ENCODE measurements at places on chromosomes 5 and 9.

GRCh38 chr5:23727271-23727670, 219.9 kb downstream of the PRDM9 start:
- H3K4me1 ChIP-seq, result no peaks in the 10 kb centered on the region
- no peak for DNase-seq
- no peak overlapping the region for H3K27ac ChIP-seq
- H3K4me3 ChIP-seq, result no peak overlapping the region
- no peaks in the 10 kb centered on the region for H3K36me3 ChIP-seq

DNA sequence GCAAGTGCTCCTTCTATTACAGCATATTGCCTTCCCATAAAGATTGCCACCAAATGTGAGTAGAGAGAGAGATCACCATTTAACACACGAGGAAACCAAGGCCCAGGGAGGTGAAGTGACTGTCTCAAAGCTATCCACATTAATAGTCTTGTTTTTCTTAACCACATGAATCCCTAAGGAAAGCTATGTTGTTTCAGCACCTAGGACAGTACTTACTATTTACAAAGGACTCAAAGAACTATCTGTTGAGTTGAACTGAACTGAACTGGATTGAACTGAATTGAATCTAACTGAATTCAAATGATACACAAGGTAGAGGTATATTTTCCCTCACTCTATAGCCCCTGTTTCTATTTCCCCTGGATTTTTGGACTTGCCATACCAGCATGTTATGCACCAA, 430.4 kb downstream of the CAAP1 start:
- H3K27ac ChIP-seq, result no peak overlapping the region
- H3K4me1 ChIP-seq, result peaks cover 5% of the 10 kb centered on the region
- no peaks in the 10 kb centered on the region for H3K27me3 ChIP-seq
- no peak overlapping the region for H3K4me3 ChIP-seq

DNA sequence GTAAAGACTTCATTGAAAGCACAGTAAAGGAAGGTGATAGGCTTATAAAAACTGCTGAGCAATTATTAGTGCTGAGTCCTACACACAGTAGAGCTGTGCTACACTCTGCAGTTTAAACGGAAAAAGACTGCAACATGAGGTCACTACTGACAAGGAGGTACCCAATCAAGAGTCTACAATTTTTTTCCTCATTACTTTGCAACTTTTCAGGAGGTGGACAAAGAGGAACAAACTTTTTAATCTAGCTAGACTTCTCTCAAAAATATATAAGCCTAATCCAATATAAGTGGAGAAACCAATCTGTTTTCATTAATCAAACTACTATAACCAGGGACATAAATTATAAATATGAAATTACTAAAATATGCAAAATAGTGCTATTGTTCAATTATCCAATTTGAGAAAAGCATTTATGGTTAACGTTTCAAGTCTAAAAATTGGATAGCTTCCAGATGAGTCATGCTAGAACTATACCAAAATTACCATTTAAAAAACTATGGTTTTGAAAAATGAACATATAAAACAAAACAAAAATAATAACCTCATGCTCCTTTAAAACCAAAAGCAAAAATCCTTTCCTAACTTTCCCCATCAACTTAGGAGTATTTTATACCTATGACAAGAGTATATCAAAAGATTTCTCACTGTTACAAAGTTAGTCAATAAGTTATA, 37.7 kb downstream of the FAM13B start:
- no peaks in the 10 kb centered on the region for H3K27me3 ChIP-seq
- H3K36me3 ChIP-seq, result peaks cover 22% of the 10 kb centered on the region
- H3K4me1 ChIP-seq, result peaks cover 4% of the 10 kb centered on the region
- H3K4me3 ChIP-seq, result no peak overlapping the region
- no peak overlapping the region for H3K27ac ChIP-seq
- no peak for DNase-seq

GRCh38 chr5:114857941-114858551, 311.7 kb downstream of the TRIM36 start:
- H3K4me3 ChIP-seq, result no peak overlapping the region
- H3K4me1 ChIP-seq, result no peaks in the 10 kb centered on the region
- no peaks in the 10 kb centered on the region for H3K36me3 ChIP-seq
- no peak for DNase-seq

GRCh38 chr5:93236807-93237421, 344.1 kb downstream of the NR2F1-AS1 start:
- H3K4me3 ChIP-seq, result no peak overlapping the region
- peaks cover 3% of the 10 kb centered on the region for H3K4me1 ChIP-seq
- H3K36me3 ChIP-seq, result peaks cover 9% of the 10 kb centered on the region
- H3K27ac ChIP-seq, result no peak overlapping the region
- H3K27me3 ChIP-seq, result no peaks in the 10 kb centered on the region

DNA sequence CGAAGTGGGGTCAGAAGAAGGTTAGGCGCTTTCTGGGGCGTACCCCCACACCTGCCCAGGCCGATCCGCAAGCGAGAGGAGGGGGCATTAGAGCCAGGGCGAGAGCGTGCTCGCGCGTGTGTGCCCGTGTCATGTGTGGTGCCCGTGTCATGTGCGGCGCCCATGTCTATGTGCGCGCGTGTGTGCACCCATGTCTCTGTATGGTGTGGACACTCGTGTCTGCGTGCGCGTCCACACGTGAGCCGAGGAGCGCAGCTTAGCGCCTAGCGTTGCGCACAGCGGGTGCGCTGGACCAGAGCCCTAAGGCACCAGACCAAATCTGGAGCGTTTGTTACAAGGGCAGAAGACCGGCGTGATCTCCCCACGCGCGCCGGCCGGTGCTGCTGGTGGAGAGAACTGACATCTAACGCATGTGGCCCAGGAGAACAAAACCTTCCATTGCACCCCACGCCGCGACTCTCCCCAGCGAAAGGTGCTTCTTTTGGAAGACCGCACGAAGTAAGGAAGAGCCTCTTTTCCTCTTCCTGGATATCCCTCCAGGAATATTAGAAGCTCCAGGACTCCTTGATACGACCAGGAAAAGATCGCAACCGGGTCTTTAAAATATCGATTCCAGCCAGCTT, 644 bp downstream of the NIM1K start:
- peaks cover 30% of the 10 kb centered on the region for H3K4me1 ChIP-seq
- peaks cover 9% of the 10 kb centered on the region for H3K27me3 ChIP-seq
- H3K4me3 ChIP-seq, result peak overlapping the region; percentile 89
- no peak overlapping the region for H3K27ac ChIP-seq
- DNase-seq, result peak; percentile 6

DNA sequence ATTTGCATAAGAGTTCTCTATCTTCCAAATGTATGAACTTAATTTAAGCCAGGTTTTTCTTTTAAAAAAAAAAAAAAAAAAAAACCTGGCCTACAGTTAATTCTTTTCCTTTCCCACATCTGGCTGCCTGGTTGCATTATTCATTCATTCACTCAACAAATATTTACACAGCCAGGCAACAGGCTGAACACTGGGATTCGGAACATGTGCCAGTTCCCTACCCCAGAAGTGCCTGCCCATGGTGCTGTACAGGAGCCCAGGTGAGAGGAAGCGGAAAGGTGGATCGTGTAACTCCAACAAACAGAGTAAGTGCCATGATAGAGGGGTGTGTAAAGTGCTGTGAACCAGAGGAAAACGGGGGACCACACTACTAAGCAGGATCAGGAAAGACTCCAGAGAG, 93.6 kb downstream of the CDK5RAP2 start:
- no peaks in the 10 kb centered on the region for H3K4me1 ChIP-seq
- no peak overlapping the region for H3K4me3 ChIP-seq
- H3K27ac ChIP-seq, result no peak overlapping the region
- DNase-seq, result no peak
- H3K36me3 ChIP-seq, result peaks cover 32% of the 10 kb centered on the region

Measured in neural crest cell (in vitro differentiated cells).